Stimulated activated CD8-positive, alpha-beta memory T cell treated with anti-CD3 and anti-CD28 coated beads, Interleukin-15, amount 100 ng/mL, for 24 hours (primary cell): ENCODE measurements at places on chromosomes 4 and X.
A peak's percentile ranks its signal among the peaks of the same experiment; 100 is the strongest.

- DNase-seq: no peak
Observed at GRCh38 chr4:147480891-147481576, at the start of gene EDNRA. Gene EDNRA, plus strand, starts transcription at chr4:147481097. Its CDS starts 4,585 bp downstream, at chr4:147485682.

DNA sequence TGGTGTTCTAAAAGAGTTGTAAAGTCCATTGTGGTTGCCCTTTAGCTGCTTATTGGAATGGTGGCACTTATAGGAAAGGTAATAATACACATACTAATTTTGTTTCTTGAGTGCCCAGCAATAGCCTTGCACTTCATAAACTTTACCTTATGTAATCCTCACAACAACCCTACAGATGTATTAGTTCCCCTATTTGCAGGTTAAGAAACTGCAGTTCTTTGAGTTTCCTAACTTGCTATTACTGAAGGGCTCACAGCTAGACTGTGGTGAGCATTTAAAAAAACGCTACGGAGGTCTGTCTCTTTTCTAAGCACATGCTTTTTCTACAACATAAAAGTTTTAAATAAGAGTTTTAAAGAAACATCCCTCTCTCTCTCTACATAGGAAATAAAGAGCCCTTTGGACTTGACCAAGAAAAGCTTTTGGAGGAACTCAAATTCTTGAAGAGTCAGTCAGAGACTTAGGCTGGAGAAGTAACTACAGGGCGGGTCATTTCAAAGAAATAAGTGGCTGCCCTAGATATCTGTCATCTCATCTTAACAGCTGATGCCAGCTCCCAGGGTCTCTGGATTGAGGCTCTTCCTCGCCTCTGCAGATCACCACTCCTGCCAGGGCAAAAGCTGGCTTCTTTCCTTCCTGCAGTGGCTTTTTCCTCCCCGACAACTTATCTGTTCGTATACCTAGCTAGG lies 42.0 kb upstream of the FBXW7 start:
- no peak for DNase-seq

- peak; percentile 22 for DNase-seq
Observed at GRCh38 chr4:37453281-37453998, 208.9 kb downstream of the NWD2 start.

GRCh38 chr4:60726779-60727178 lies 473.3 kb upstream of the ADGRL3 start:
- DNase-seq: no peak

DNA sequence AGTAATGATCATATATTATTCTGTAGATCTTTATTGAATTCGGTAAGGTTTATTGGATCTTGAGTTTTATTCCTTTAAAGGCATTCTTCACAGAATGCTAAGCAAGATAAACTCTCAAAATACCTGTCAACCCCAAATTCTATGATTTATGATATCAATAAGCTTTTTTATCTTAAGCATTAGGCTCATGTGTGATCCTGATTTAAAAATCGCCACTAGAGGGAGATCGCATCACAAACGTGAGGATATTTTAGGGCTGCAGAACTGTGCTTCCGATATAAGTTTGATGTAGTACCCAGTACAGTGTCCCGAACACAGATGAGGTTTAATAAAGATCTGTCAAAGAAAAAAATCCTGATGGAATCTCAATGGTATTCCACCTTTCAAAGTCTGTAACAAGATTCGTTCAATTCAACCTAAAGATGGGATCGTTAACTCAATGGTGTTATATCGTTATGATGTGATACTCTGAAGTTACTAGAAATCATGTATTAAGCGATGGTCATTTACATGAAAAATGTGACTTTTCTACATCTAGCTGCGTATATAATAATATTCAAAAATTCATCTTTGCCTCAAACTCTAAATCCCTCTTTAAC lies 169.0 kb downstream of the CORIN start:
- DNase-seq: no peak

GRCh38 chr4:182969651-182970279 lies 52.6 kb upstream of the DCTD start:
- no peak for DNase-seq

- DNase-seq: no peak
Observed at GRCh38 chrX:10399043-10399741, 221.2 kb downstream of the MID1 start.

GRCh38 chr4:1363513-1363912 lies 16.5 kb downstream of the UVSSA start:
- DNase-seq: no peak

- no peak for DNase-seq
Observed at GRCh38 chrX:8673201-8673600, 58.7 kb downstream of the ANOS1 start.

- DNase-seq: no peak
Observed at GRCh38 chr4:146648461-146648783, 9.7 kb downstream of the POU4F2 start.

DNA sequence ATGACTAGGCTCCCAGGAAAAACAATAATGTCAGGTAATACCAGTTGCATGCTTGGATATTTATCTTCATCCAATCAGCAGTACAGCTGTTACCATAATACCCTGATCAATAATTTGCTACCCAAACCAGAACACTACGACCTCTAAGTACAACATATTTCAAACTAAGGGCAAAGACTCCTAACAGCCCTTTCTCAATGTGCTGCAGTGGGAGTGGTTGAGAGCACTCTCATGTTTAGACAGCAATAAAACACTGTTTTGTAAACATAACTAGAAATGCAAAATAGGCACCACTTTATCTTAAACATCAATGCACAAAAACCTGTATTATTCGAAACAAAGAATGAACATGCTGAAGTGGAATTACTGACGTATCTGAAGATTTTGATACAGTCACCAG lies 28.9 kb downstream of the PPARGC1A start:
- DNase-seq: no peak

DNA sequence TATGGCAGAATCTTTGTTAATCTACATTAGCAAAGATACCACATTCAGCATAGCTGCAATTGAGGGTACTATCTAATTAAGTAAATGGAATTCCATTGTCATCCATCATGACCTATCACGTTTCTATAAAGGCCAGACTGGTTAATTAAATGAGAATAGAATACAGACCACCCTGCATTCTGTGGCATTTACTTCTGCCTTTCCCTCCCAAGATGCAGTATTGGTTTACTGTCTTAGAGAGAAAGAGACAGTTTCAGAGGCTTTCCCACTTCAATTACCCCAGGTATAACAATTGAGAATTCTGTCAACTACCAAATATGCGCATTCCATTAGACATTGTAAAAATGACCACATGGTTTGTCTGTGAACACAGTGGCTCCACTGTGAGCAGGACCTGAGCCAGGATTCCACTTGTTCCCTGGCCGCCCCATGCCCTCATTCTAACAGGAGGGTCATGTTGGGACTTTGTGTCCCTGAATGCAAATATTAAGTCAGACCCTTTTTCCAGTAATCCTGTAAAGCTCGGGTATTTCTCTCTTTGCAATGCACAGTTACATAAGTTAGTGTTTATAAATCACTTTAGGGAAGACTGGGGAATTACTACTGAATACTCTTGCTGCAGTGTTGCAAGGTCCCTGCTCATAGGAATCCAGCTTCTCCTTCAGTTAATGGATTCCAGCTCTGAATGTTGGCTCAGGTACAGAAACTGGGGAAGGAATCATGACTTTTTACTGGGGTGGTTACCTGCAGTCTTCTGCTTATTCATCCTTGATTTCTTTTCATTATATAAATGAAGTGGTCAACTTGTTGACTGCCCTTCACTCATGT lies 261.0 kb downstream of the PDGFC start:
- no peak for DNase-seq

DNA sequence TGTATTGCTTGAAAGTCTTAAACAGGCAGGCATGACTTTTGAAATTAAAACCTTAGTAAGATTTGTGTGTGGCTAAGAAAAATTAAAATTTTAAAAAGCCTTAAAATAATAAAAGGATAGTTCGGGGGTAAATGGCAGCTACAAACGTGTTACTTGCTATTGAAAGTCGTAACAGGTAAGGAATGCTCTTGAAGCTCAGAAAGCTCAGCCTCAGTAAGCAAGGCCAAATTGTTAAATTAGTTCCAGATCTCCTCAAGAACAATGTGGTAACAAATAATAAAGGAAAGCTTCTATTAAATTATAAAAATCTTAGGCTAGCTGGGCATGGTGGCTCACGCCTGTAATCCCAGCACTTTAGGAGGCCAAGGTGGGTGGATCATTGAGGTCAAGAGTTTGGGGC lies 25.5 kb downstream of the PRMT9 start:
- DNase-seq: no peak

GRCh38 chrX:154482786-154483185 lies 3.6 kb downstream of the UBL4A start:
- DNase-seq: no peak

- DNase-seq: no peak
Observed at GRCh38 chr4:115515366-115515765, 401.9 kb upstream of the NDST4 start.

DNA sequence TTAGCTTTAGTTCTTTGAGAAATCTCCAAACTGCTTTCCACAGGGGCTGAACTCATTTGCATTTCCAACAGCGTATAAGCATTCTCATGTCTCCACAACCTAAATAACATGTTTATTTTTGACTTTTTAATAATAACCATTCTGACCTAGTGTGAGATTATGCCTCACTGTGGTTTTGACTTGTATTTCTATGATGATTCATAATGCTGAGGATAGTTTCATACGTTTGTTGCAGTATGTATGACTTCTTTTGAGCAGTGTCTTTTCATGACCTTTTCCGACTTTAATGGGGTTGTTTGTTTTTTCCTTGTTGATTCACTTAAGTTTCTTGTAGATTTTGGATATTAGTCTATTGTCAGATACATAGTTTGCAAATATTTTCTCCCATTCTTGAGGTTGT lies 1833.0 kb upstream of the PCDH10 start:
- DNase-seq: no peak

DNA sequence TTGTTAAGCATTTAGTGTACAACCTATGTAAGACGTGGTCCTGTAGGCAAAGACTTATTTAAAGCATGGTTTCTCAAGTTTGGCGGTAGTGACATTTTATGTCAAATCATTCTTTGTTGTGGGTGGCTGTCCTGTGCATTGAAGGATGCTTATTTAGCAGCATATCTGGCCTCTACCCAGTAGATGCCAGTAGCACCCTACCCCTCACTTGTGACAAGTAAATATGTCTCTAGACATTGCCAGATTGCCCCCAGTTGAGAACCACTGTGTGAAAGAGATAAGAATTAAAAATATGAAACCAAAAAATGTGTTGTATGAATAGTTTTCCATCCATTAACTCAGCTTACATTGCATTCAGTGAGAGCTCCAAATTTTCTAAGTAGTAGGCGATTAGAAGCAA lies 25.5 kb downstream of the MMAA start:
- no peak for DNase-seq

DNA sequence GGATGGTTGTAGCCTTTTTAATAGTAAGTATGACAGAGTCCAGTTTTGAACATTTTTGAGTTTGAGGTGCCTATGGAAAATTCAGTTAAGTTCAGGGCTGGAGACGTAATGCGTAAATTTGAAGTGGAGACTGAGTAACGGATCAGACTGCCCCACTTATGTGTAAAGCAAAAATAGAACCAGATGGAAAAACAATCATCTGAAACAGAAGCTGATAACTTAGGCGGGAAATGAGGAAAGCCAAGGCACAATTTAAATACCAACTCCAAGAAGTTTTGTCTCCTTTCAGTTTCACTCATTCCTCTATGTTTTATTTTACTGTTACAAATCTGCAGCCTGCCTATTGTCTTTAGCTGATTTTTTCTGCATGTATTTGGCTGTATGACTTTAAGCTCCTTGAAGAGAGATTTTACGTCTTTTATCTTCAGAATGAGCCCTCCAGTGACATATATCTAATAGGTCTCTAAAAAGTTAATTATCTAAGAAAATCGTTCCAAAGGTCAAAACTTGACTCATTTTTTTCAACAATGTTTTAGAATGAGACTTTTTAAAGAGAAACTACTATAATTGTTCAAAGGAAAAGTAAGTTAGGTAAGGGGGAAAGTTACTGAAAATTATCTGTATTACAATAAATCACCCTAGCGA lies 1.1 kb downstream of the SGCB start:
- DNase-seq: no peak

- DNase-seq: no peak
Observed at GRCh38 chr4:2914256-2915126, 48.7 kb downstream of the NOP14 start.

GRCh38 chr4:156782491-156782890 lies 189.1 kb downstream of the PDGFC start:
- DNase-seq: no peak
